ENCODE measurements at places on chromosomes 7 and 10.
A peak's percentile ranks its signal among the peaks of the same experiment; 100 is the strongest.

DNA sequence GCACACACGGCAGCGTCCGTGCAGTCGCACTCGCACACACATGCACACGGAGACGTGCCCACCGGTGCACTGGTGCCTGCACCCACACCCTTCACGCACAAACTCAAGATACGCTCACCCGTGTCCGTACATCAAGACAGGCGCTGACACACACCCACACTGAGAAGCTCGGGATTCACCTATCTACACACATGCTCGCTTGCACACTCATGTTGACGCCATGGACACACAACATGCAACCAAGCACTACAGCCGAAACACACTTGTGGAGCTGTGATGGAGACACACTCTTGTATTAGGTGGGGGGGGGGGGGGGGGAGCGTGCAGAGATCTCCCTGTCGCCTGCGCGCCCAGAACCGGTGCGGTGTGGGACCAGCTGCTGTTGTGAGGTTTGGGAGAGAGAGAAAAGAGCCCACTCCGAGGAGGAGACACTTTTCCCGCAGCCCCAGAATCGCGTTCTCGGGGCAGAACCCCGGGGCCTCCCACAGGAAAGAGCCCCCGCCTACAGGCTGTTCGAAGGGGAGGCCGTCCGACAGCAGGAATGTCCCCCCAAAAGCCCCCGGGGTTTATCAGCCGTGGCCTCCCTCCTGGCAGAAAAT, 605 bp upstream of the NFKB2 start:
- peak; percentile 41 for DNase-seq

DNA sequence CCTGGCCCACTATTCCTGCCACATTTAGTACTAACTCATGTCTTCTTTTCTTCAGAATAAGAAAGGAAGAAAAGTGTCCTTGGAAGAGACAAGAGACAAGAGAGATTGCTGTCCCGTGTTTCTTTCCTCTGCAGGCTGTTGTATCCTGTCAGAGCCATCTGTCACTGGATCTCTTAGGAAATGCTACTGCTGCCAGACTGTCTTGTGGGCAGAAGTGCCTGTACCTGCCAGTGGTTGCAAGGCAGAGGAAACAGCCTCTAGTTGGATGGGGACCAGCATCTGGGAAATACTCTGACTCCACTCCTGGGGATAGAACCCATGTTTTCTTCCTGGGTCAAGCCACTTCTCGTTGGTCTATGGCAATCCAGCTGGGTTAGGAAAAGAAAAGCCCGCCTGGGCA, 16.7 kb upstream of the MAP3K8 start:
- no peak for DNase-seq

- DNase-seq: no peak
These were observed 53.1 kb upstream of the DPYSL4 start for GRCh38 chr10:132133449-132134240.

DNA sequence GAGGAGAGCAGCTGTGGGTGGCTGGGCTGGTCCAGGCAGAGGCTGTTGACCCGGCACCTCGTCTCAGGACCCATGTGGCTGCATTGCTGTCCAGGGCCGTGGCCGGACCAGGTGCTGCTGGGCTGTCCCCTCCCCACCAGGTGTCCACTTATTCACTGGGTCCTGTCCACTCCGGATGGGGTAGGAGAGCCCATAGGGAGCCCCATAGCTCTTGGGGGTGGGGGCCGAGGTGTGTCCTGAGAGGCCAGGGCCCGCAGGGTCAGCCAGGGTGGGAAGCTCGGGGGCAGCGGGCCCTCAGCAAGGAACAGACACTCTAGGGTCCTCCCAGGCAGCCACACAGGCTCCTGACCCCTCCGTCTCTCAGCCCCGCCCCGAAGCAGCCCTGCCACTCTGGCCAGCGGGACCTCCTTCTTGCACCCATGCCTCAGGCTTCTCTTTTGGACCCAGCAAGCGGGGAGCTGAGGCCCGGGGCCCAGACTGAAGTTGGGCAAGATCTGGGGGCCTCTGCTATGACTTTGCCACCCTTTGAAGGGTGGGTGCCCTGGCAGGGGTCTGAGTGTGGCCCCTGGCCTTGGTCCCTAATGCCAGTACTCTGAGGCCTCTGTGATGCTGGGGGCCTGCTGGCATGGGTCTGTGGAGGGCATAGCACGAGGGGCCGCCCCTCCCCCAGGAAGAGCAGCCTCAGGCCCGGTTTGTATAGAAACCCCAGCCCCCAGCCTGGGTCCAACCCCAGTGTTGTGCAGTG, 86.4 kb downstream of the NKX6-2 start:
- no peak for DNase-seq

- DNase-seq: no peak
These were observed 42.4 kb downstream of the XRCC2 start for GRCh38 chr7:152633504-152633903.

DNA sequence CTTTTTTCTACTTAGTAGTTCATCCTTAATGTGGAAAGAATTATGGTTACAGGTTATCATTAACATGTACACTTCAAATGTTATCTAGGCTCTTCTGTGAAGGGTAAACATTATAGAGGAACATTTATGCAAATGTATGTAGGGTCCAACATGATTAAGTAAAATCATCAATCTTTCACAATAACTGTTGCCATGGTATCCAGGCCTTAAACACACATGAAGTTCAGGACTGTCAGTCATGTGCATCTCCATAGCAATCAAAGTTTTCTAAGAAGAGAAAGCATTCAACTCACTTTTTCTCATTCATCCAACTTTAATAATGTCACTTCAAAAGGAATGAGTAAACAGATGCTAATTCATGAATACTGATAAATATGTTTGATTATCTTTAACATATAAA, 83.6 kb downstream of the DNAJC1 start:
- no peak for DNase-seq

- DNase-seq: no peak
These were observed 56.4 kb downstream of the NCAPG2 start for GRCh38 chr7:158648168-158648567.

DNA sequence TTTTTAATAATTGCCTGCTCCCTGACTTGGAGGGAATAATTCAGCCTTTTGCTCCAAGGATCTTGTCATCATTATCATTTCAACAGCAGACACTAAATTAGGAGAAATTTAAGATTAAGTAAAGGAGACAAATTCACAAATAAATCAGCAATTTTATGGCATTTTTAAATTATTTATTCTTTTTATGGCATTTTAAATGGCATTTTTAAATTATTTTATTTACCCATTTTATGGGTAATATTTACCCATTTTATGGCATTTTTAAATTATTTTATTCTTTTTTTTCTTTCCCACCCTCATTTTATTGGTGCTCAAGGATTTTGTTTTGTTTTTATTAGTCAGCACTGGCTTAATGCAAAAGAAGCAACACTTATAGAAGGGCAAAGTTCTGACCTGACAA, 1201.0 kb upstream of the SORCS1 start:
- no peak for DNase-seq

- DNase-seq: no peak
These were observed 164.1 kb upstream of the CDCA7L start for GRCh38 chr7:22109761-22110160.

DNA sequence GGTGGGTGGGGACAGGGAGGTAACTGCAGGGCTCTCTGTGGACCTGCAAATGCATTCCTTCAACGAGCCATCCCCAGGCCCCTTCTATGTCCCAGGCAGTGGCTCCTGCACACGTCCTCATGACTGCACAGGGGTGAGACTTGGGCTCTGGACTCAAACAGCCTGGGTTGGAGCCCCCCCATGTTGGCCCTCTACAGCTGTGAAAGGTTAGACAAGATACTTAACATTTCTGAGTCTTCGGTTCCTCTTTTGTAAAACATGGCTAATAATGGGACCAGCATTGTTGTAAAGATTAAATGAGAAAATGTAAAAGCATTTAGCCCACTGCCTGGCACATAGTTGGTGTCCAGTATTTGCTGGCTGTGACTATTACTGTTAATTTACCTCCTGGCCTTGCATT, 41.8 kb downstream of the CHST3 start:
- DNase-seq: no peak

- no peak for DNase-seq
These were observed 142.4 kb upstream of the BMPER start for GRCh38 chr7:33762911-33763306.

DNA sequence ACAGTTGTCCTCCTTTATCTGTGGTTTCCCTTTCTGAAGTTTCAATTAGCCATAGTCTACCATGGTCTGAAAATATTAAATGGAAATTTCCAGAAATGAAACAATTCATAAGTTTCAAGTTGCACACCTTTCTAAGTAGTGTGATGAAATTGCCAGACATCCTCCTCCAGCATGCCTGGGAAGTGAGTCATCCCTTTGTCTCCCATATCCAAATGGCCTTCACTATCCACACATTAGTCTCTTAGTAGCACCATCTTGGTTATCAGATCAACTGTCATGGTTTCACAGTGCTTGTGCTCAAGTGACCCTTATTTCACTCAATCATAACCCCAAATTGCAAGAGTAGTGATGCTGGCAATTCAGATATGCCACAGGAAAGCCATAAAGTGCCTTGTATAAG, 83.4 kb upstream of the PPP1R9A start:
- no peak for DNase-seq

DNA sequence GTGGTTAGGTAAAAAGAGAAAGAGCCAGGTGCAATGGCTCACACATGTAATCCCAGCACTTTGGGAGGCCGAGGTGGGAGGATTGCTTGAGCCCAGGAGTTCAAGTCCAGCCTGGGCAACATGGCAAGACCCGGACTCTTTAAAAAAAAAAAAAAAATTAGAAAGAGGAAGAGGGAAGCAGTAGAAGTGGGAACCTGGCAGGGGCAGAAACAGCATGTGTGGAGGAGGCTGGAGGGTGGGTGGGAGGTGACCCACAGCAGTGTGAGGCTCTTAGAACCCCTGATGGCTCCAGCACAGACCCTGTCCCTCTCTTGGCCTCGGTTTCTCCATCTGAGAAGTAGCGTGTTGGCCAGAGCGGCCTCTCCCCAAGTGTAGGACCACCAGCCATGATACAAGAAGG, 4.9 kb upstream of the CCL24 start:
- DNase-seq: no peak

GRCh38 chr7:127781081-127781480, 129.1 kb downstream of the SND1 start:
- DNase-seq: no peak

- no peak for DNase-seq
These were observed 14.6 kb downstream of the PCGF6 start for GRCh38 chr10:103336370-103336769.

DNA sequence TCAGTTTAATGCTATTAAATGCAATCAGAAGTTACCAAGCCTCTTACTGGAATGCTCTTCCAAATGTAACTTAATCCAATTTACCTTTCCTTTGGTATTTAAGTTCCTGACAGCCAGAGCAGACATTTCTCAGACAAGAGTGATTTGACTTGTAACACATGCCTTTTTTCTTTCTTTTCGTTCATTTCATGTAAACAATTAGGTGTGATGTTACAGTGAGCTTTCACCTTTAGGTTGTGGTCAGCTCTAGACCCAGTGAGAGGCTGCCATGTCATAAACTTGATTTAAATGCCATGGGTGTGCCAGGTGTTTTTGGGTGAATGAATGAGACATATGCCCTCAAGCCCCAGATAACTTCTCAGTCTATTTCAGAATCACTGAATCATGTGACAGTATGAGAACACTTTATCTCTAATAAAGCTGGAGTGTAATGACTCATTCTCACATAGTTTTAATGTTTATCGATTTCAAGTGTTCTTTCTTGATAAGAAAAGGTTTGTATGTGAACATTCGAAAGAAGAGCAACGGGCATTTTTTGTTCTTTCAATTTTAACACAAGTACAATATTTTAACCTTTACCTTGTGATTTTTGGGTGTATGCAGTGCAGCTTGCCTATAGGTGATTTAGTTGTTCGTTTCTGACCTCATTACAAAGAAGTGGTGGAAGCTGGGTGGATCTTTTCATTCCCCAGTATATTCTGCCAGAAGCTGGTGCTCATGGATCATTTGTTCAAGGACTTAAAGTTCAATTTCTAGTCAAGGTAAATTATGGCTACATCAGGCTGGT, 61.5 kb downstream of the CHN2 start:
- no peak for DNase-seq

GRCh38 chr10:100816671-100817070, 71.3 kb downstream of the PAX2 start:
- no peak for DNase-seq

DNA sequence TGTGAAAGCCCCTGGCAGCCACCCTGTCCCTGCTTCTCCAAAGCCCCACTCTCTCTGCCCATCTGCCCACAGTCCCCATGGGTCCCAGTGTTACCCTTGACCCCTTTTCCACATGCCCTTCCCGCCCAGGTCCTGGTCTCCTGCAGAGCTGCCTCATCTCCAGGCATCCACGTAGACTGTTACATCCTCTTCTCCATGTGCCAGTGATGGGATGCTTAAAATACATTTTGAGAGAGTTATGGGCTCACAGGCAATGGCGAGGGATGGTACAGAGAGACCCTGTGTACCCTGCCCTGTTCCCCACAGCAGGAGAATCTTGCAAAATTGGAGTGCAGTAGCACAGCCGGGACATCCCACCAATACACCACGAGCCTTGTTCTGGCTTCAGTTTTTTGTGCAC, 56.8 kb downstream of the GLRX3 start:
- DNase-seq: no peak

- no peak for DNase-seq
These were observed 46.8 kb downstream of the PIK3AP1 start for GRCh38 chr10:96673318-96674099.

DNA sequence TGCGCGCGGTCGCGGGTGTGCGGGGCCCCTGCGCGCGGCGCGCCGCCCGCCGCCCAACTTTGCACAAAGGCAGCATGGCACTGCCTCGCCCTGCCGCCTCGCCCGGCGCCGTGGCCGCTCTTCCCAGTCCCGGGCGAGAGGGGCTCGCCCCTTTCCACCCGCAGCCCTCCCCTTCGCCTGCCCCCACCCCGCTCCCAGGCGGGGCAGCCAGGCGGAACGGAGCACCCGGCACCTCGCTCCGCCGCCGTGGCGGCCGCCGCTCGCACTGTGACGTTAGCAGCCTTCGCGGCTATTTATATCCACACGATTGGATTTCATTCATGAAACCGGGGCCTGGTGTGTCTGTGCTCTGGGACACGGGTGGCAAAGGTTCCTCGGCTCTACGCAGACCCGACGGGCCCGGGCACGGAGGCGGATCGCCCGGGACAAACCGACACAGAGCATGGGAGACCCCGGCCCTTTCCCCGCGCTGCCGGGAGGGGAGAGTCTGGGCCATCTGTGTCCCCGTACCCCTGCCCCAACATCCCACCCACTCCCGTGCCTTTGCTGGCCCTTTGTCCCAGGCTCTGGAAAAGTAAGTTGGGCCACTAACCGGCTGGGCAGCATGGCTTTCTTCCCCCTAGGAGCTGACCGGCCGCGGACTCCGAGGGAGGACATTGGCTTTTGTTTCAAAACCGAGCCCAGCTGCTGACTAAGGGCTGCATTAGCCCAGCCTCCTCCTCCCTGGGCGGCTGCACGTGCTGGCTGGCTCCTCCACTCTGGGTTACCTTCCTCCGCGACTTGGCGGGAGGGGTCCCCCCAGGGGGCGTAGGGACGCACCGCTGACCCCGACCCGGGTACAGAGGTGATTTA, at the start of gene RHOBTB1:
Gene RHOBTB1 (minus strand): TSS at position 128 of the 852 bp plus-strand sequence. CDS start 32,643 bp downstream, outside the sequence.
- DNase-seq: no peak

DNA sequence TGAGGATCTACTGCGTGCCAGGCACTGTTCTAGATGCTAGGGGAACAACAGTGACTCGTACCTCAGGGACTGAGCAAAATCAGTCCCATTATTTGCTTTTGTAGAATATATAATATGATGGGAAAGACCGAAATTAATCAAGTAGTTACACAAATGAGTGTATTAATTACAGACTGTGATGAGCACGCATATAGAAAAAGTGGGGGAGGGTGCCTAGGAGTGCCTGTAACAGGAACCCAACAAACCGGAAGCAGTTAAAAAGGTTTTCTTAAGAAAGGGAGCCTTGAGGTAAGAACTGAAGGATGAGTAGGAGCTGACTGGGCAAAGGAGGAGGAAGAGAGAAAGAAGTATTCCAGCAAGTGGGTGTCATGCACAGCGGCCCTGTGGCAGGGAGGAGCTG, 28.2 kb upstream of the IL6 start:
- DNase-seq: no peak

- DNase-seq: no peak
These were observed 11.4 kb downstream of the C10orf53 start for GRCh38 chr10:49690698-49691356.

Data from Jurkat, Clone E6-1 (cell line).